ENCODE measurements at places on chromosomes 4 and X.

DNA sequence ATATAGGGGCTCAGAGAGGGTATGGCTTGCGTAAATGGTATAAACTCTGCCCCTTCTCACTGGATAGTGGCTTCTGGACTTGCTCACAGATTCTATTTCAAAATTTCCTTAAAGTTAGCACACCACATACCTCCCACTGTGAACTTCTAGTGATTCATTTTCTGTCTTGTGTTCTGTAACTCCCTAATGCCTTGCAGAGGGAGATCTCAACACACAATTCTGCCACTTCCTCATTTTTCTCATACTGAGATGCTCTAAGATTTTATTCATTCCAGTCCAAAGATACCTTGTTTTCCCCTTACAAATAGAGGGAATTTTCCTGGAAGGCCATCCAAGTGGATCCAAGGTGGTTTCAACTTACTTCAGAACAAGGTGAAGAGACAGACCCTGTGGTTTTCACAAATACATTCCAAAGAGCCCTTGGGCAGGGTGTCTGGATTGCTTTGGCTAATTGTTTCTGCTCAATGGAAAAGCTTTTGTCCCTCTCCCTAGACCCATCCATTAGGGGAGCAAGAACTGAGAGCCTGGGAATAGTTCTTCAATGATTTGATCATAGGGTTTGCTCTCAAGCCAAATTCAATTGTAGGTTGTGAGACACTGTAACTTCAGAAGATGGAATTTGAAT lies 52.1 kb upstream of the CAPN6 start:
- no peak for DNase-seq

DNA sequence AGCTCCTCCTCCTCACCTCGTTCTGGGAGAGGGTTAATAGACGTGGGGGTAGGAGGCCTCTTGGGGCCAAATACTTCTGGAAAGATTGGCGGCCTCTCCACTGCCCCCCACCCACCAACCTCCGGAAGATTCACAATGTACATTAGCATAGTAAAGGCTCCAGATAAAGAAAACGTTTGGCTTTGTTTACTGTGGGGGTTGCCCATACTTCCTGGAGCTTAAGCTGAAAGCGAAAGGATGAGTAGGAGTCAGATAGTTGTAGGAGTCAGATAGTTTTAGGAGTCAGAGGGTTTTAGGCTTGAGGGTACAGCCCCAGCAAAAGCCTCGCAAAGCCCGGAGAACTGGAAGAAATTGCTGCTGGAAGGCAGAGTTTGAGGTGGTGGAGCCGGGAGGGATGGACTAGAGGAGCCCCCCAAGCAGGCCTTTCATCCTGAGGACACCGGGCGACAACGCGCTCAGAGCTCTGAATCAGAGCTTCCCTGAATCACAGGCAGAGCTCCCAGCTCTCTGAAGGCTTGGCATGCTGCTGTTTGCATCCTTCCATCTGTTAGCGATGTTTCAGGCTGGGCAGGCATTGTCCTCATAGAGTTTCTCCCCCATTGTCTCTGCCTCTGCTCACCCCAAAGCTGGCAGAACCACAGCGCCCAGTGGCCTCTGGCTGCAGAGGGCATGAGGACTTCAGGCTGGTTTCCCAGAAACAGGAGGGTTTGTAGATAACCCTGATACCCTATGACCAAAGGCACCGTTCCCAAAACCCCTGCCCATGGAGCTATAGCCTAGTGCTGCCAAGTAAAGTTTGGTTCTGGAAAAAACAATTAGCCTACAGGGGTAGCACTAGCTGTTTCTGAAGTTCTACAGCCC lies 280.7 kb downstream of the BCOR start:
- DNase-seq: no peak

DNA sequence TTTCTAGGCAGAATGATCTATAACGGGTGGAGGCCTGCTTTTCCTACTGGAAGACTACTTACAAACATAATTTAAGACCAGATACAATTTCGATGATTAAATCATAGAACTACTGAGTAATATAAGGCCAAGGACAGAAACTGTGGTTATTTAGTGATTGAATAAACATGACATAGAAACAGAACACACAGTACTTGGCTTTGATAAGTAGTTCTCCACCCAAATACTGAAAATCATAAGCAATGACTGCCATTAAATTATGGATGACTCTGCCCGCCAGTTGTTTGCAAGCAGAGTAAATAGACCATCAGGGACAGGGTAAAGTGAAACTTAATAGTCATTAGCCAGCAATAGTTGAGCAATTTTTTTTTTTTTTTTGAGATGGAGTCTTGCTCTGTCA lies 17.2 kb upstream of the SMIM14 start:
- no peak for DNase-seq

DNA sequence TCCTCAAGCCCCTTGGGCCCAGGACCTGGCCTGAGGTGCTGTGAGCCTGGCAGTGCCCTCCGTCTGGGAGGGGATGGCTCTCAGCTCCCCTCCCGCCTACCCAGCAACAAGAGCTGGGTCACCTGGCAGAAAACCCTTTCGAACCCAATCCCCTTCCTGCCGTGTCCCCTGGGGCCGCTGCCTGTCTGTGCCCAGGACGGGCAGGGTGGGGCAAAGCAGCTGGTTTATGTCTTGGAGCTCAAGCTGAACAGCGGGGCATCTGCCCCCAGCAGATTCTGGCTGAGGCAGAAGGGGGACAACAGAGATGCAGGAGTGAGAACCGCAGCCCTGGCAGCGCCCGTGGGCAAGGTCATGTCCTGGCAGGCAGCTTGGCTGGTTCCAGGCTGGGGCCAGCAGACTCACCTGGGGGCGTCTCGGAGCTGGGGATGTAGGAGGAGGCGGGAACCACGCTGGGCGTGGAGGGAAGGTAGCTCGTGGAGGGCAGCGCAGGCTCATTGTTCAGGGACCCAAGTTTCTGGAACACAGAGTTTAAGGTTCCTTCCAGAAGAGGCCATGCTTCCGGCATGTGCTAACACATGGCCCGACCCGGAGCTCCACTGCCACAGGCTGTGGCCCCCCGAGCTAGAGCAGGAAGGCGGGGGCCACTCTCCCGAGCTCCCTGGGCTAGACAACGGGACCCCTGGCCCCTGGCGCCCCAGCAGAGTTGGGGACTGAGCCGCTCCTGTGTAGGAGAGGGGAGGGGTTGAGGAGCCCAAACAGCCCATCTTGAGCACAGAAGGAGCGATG lies 24.2 kb downstream of the NELFA start:
- no peak for DNase-seq

DNA sequence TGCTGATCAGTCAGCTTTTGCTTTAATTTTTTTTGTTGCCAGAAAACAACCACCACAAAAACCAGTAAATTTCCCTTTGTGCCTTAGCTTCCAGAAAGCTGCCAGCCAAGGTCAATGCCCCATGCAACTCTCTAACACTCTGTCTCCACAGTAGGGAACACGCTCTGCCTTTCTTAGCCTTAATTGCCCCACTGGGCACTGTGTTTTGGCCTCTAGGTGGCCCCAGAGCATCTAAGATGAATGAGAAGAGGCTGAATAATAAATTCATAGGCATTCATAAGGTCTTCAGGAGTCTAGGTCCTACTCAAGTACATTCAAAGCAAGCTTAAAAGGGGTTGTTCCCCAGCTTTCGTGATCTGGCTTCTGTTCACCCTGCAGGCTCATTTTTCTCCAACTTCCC lies 57.7 kb upstream of the PASD1 start:
- DNase-seq: no peak

- no peak for DNase-seq
These were observed 43.6 kb downstream of the UNC5C start for GRCh38 chr4:95505151-95505550.

GRCh38 chr4:37693450-37694190 lies 7.4 kb upstream of the RELL1 start:
- DNase-seq: peak; percentile 59

DNA sequence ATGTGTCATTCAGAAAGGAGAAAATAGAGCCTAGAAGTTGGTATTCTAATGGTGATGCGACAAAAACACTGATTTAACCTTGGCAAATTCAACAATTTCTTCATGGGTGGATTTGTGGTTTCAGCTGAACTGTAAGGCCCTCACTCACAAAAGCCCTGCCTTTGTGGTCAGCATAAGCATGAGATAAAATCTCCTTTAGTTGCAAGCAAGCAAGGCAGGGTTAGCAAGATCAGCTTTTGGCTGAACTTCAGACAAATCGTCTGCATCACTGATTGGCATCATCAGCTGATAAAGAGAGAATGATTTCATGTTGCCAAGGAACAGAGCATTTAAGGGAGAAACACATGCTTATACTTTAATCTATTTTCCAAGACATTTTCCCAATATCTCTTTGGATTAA lies 2582.2 kb downstream of the PCDH7 start:
- no peak for DNase-seq

DNA sequence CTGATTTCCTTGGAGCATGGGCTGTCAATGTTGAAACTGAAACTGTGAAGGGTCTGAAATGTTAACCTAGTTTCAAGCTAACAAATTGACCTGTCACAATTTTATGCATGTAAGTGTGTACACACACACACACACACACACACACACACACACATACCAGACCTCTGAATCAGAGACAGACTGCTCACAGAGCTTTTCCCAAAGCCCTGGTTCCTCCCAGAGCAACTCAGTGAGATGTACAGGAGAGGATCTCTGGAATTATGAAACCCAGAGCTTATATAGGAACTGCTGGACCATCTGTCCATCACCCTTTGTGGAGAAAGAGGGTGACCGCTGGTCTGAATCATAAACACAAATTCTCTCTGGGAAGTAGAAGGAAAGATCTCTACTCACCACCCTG lies 228.1 kb upstream of the PRPS2 start:
- no peak for DNase-seq

GRCh38 chr4:85391589-85392410 lies 83.2 kb upstream of the ARHGAP24 start:
- DNase-seq: no peak

DNA sequence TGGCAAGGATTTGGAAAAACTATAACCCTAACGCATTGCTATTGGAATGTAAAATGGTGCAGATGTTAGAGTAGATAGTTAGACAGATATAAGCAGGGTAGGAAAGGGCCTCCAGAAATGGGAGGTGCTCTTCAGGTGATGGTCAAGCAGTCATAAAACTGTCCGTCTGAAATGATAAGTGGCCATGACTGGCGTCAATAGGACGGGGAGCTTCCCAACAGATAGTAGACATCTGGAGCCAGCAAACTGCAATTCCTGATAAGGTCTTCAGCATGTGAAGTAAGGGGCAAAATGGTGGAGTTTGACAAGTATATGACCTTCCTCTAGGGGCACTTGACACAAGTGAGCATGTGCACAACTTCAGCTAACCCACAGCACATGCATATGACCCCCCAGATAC lies 250.4 kb downstream of the MAGEB5 start:
- DNase-seq: no peak

DNA sequence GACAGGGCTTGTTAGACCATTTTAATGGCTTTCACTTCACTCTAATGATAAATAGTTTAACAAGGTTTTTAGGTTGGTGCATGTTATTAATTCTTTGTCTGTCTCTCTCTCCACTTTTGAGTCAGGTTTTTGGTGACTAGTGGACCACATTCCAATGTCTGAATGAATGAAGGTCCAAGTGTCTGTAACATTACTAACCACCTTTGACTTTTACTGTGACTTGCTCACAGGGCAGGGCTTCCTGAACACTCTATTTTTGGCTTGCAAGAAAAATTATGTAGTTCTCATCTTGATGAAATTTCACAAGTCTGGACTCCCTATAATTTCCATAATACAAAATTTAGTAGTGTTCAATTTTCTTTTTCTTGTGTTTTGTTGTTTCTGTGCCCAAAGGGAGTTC lies 78.9 kb upstream of the BMPR1B start:
- DNase-seq: no peak

- DNase-seq: no peak
These were observed 52.7 kb downstream of the COX7B2 start for GRCh38 chr4:46856333-46856732.

- DNase-seq: no peak
These were observed 187.3 kb upstream of the INTU start for GRCh38 chr4:127445471-127445870.

GRCh38 chrX:27399146-27399456 lies 64.0 kb downstream of the PPP4R3C start:
- no peak for DNase-seq

GRCh38 chrX:19513383-19513782 lies 1.9 kb downstream of the MAP3K15 start:
- no peak for DNase-seq

DNA sequence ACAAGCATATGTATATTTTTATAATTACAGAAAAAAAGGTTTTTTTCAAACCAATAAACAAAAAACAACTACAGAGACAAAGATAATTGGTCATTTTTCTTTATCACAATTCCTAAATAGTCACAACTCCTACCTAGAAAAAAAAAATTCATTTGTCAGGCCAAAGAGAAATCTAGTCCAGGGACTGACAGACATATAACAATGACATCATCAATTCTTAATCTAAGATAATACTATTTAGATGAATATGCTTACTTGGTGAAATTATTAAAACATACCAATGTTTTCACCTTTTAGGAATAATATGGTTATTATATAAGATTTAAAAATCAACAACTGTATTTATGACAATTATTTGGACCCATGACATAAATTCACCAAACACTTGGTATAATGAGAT lies 48.4 kb downstream of the CHM start:
- DNase-seq: no peak

DNA sequence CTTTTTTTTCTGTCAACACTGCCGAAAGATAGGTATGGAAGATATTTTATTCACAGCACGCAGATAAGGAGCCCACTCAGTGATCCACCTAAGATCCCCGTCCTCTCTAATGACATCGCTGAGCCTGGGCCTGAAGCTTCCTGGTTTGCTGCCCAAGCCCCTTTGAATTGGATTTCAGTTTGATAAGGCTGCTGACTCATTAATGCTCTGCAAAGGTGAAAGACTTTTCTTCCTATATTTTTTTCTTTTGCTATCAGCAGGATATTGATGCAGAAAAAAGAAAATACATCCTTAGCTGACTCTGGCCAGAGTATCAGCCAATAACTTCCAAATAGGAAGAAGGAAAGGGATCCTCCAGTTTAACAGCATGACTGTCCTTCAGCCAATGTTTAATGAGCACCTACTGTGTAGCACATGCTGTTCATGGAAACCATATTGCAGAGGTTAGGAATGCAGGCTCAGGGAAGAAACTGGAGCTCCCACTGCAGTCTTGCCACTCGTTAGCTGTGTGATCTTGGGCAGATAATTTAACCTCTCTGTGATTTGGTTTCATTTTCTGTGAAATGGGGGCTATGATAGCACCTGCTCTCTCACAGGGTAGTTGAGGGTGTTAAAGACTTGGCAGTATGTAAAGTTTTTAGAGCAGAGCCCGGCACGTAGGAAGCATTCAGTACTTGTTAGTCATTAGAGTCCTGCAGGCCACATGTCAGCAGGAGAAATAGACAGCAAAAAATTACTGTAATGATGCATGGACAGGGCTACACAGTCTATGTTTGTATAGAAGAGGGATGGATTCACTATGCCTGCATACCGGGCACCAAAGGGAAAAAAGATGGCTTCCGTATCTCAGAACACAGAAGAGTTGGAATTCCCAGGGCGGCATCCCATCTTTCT lies 39.3 kb downstream of the EVC start:
- DNase-seq: peak; percentile 64
